ENCODE measurements at places on chromosomes 2 and 18.

DNA sequence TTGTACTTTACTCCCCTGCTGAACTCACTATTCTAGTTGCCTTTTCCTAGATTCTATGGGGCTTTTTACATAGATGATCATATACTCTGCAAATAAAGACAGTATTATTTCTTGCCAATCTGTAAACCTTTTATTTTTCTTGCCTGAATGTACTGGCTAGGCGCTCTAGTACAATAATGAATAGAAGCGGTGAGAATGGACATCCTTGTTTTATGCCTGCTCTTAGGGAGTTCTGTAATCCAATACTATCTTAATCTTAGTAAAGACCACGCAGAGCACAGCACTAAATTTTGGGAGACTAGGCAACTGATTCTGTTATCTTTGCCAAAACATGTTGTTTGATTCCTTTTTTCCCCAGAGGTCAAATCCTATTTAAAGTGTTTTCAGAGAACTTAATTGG lies 7.0 kb downstream of the KRCC1 start:
- no peak for DNase-seq

- no peak for DNase-seq
Observed at GRCh38 chr2:241122376-241123002, 20.4 kb upstream of the MTERF4 start.

DNA sequence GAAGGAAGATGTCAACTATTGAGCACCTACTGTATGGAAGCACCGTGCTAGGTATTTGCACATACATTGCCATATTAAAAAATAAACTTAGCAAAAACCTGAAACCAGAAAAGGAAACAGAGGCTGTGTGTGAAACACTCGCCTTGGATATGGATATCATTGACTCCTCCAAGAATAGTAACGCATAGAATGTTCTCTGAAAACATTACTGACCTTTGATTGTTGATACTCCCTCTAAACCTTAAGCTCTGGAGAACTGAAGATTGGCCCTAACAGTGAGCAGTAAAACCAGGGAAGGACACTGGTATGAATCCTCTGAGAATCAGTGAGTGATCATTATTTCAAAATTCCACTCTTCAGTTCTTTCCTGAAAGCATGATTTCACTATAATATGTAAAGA lies 236.8 kb downstream of the CDH20 start:
- no peak for DNase-seq

DNA sequence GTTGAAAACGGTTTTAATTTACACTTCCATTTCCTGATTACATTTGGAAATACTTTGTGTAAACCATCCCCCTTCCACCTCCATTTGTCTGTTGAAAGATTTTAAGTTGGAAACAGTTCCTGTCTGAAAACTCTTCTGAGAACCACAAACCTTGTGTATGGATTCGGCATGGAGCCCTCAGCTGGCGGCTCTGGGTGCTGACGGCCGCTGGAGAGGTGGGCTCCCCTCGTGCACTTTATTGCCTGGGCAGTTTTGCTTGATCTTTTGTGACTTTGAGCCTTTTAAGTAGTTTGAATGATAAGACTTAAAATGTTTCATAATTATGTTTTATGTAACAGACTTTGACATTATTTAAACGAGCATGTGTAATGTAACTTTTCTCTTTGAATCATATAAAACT lies 11.1 kb downstream of the KLF11 start:
- DNase-seq = no peak

DNA sequence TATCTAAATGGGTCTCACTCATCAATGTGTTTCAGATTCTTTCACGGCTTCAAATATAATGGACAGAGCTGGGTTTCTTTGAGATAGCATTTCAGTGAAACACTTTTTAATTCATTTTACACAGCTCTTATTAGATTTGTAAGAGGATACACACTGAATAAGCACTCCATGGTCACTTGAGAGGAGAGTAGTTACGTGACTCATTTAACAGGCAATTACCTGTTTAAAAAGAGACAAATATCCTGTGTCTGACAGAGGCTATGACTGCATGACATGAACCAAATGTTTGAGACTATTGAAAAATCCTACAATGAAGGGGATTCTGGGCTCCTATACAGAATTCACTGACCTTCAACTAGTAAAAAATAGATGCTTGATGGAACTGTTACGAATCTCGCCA lies 786.9 kb downstream of the EPHA4 start:
- no peak for DNase-seq

DNA sequence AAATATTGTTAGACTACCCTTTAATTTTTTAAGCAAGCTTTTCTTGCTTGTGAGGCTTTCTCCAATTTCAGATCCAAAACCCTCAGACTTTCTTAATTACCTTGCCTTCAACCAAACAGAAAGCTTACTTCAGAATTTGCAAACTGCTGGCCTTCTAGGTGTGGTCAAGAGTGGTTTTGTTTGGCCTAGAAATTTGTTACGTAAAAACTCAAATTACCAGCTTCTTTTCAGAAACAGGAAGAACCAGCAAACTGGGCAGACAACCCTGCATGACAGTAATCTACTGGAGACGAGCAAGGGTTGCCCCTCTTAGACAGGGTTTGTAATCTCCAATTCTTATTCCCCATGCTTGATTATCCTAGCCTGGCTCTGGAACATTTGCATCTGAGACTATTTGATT lies 27.1 kb downstream of the SRBD1 start:
- no peak for DNase-seq

Measured in T follicular helper cell (primary cell).